ENCODE measurements at places on chromosomes 12 and 14. TPM values are rescaled to one million over a fixed set of nuclear protein-coding genes. Genes with fewer than 3 reads are reported as not detected.

The KRT7 gene
- total RNA-seq, result 2,828 TPM

DNA sequence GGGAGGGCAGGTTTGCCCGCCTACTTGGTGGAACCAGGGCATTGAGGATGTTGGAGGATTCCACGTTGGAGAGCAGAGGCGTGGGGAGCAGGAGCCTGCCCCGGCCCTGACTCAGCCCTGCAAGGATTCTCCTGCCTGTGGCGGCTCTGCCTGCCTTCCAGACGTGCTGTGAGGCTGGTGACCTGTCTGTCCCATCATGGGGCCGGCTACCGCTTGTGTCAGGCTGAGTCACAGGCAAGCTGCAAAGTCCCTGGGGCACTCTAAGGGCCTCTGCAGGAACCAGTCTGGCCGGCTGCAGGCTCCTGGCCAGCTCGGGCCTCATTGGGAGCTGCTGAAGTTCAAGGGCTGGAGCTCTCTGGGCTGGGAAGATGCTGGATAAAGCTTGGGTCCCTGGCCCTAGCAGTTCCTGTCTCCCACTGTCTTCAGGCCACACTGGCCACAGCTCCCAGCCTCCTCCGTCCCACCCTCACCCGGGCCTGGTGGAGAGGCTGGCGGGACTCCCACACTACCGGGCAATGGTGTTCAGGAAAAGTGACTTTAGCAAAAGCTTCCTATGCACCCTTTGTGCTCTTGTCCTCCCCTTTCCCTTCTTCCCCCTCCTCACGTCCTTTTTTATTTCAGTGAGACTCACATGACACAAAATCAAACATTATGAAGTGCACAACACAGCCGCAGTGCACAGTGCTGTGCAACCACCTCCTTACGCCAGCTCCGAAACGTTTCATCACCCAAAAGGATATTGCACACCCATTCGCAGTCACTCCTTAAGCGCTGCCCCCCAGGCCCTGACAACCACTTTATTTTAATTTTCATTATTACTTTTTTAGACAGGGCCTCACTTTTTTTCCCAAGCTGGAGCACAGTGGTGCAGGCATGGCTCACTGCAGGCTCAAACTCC is 22.0 kb upstream of the ULK1 start:
- H3K4me3 ChIP-seq, result no peak overlapping the region
- H3K27me3 ChIP-seq, result no peaks in the 10 kb centered on the region
- peak; percentile 90 for DNase-seq
- peaks cover 29% of the 10 kb centered on the region for H3K4me1 ChIP-seq
- H3K27ac ChIP-seq, result peak overlapping the region; percentile 49

GRCh38 chr14:104359301-104359968 is 220.1 kb upstream of the C14orf180 start:
- no peak overlapping the region for H3K4me3 ChIP-seq
- no peak for DNase-seq
- peaks cover 94% of the 10 kb centered on the region for H3K27me3 ChIP-seq
- H3K36me3 ChIP-seq, result no peaks in the 10 kb centered on the region
- no peak overlapping the region for H3K27ac ChIP-seq
- H3K4me1 ChIP-seq, result no peaks in the 10 kb centered on the region

DNA sequence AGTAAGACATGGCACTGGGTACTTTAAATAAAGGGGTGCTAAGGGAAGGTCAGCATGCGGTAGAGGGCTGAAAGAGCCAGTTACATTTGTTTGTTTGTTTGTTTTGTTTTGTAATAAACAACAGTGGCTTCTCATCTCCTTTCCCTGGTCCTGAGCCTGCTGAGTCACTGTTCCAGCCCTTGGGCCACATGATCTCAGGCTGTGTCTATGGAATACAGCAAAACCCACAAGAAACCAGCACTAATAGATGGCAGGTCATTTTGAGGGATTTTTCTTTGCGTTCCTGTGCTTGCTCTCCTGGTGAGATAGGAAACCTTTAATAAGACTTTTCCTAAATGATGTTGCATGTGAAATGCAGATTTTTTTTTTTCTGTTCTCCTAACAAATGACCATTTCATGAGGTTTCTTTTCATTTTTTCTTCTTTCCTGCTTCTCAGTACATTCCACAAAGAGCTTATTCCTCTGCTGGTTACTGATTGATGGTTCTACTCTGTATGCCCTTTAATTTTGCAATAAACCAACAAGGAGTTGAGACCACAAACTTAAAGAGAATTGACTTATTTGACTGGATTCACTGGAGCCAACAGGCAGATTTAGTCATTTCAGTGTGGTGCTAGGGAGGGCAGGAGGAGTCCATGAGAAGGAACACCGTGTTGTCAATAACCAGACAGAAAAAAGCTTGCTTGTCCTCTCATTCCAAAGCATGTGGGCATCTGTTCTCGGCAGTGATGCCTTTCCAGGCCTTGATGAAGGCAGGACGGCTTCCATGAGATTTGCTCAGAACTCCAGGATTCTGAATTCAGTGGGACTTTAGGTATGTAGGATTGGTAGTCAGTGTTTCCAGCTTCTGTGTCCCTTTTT is 459.2 kb downstream of the RAD51B start:
- no peaks in the 10 kb centered on the region for H3K36me3 ChIP-seq
- peak; percentile 27 for DNase-seq
- H3K4me3 ChIP-seq, result peak overlapping the region; percentile 22
- no peaks in the 10 kb centered on the region for H3K27me3 ChIP-seq
- peak overlapping the region; percentile 88 for H3K27ac ChIP-seq

- H3K27me3 ChIP-seq, result no peaks in the 10 kb centered on the region
- no peaks in the 10 kb centered on the region for H3K36me3 ChIP-seq
- no peak for DNase-seq
Observed at GRCh38 chr12:88062474-88062873, 33.3 kb upstream of the C12orf50 start.

GRCh38 chr12:131002216-131002631 is 48.5 kb downstream of the ADGRD1 start:
- no peak overlapping the region for H3K27ac ChIP-seq
- DNase-seq, result no peak
- no peaks in the 10 kb centered on the region for H3K36me3 ChIP-seq
- H3K27me3 ChIP-seq, result peaks cover 17% of the 10 kb centered on the region
- no peaks in the 10 kb centered on the region for H3K4me1 ChIP-seq
- H3K4me3 ChIP-seq, result no peak overlapping the region

The PTPRO gene
- 0.24 TPM for total RNA-seq

The ABCD2 gene
- total RNA-seq, result not detected

DNA sequence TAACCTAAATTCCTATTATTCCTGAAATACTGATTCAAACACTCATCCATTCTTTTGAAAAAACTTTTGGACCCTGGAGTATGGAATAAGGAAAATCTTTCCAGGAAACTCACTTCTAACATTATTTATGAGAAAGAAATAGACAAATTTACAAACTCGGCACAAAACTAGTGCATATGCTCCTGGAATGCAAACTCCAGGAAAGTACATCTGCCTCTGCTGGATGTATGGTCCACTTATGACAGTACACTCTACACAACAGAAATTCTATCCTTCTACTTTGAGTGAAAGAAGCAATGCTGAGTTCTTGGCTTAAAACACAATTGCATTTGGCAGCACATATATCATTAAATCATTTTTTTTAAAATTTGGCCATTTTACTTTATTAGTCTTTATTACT is 700.5 kb upstream of the STXBP6 start:
- H3K27ac ChIP-seq, result no peak overlapping the region
- no peaks in the 10 kb centered on the region for H3K27me3 ChIP-seq
- no peak for DNase-seq
- H3K4me1 ChIP-seq, result no peaks in the 10 kb centered on the region
- no peak overlapping the region for H3K4me3 ChIP-seq
- H3K36me3 ChIP-seq, result no peaks in the 10 kb centered on the region

DNA sequence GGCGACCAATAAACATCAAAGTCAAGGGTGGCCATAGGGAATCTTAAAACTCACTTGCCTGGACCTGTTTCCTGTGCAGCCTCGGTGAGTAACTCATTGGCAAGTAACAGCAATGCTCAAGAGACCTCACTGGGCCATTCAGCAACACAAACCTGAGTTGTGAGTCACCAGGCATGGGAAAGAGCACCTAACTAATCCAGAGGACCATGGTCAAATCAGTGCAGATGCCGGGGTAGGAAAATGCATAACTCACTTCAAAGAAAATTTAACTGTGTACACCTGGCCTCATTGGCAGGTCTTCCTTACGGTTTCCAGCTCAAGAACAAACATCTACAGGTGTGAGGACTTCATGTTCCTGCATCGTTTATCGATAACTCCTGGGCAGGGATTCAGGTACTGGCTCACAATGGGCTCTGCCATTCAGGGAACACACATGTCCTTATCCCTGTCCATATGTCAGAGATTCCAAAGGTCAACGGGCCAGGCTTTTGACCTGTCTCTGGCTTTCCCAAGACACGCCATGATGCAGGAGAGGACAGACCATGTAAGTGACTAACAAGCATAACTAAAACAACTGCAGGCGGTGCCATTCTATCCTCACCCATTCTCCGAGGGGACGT is 211.8 kb downstream of the ANO2 start:
- H3K4me1 ChIP-seq, result no peaks in the 10 kb centered on the region
- DNase-seq, result no peak
- no peak overlapping the region for H3K4me3 ChIP-seq

DNA sequence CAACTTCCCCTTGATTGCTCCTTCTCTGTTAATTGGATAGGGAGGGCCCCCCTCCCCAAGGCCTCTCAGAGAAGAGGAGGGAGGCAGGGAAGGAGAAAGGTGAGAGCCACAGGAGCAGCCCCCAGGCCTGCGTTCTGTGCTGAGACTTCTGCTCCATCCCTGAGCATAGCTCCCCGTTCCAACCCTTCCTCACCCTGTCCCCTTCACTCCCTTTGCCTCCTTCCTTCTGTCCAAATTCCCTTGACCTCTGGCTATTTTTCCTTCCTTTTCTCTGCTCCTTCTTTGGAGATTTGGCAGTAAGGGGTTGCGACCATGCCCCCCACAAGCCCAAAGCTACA is 788 bp upstream of the ASIC1 start:
- H3K27me3 ChIP-seq, result peaks cover 41% of the 10 kb centered on the region
- no peak for DNase-seq
- peak overlapping the region; percentile 83 for H3K4me3 ChIP-seq
- peaks cover 16% of the 10 kb centered on the region for H3K36me3 ChIP-seq
- no peak overlapping the region for H3K27ac ChIP-seq

DNA sequence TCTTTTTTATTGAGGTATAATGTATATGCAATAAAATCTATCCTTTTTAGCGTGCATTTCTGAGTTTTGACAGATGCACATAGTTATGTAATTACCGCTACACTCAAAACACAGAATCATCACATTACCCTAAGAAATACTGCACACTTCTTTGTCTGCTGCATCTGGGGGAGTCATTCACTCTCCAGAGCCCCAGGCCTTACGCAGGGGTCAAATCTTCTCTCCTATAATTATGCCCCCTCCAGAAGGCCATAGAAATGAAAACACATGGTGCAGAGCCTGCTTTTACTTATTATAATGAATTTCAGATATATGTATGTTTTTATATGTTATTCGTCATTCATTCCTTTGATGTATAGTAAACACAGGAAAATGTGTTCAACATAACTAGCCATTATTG is 296.5 kb upstream of the TMEM132C start:
- H3K27ac ChIP-seq, result no peak overlapping the region
- H3K36me3 ChIP-seq, result no peaks in the 10 kb centered on the region
- no peaks in the 10 kb centered on the region for H3K4me1 ChIP-seq

The DIO2 gene
- total RNA-seq, result 0.38 TPM

The PRB2 gene
- total RNA-seq, result not detected

The C1S gene
- total RNA-seq, result 7.1 TPM

DNA sequence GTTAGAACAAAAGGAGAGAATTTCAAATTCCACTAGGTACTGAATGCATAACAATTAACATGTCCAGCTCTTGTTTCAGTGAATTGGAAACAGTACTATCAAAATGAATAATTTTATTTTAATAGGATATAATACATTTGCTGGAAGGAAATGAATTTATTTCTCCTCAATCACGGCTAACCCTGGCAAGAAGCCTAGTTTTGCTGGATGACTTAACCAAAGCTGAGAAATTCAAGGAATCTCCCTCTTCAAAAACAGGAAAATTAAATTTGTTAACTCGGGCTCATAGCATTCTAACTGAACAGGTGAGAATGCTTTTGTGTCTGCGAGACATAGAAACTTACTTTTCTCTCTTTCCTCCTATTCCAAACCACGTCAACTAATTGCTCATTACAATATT is 163.5 kb upstream of the NEDD1 start:
- no peak overlapping the region for H3K4me3 ChIP-seq
- no peaks in the 10 kb centered on the region for H3K36me3 ChIP-seq
- H3K4me1 ChIP-seq, result no peaks in the 10 kb centered on the region
- no peak overlapping the region for H3K27ac ChIP-seq

GRCh38 chr12:15171012-15171655 is 50.1 kb downstream of the RERG start:
- H3K4me3 ChIP-seq, result peak overlapping the region; percentile 12
- H3K36me3 ChIP-seq, result peaks cover 11% of the 10 kb centered on the region
- H3K27me3 ChIP-seq, result no peaks in the 10 kb centered on the region
- H3K27ac ChIP-seq, result peak overlapping the region; percentile 61
- peaks cover 64% of the 10 kb centered on the region for H3K4me1 ChIP-seq

The FGD6 gene
- 64.5 TPM for total RNA-seq

DNA sequence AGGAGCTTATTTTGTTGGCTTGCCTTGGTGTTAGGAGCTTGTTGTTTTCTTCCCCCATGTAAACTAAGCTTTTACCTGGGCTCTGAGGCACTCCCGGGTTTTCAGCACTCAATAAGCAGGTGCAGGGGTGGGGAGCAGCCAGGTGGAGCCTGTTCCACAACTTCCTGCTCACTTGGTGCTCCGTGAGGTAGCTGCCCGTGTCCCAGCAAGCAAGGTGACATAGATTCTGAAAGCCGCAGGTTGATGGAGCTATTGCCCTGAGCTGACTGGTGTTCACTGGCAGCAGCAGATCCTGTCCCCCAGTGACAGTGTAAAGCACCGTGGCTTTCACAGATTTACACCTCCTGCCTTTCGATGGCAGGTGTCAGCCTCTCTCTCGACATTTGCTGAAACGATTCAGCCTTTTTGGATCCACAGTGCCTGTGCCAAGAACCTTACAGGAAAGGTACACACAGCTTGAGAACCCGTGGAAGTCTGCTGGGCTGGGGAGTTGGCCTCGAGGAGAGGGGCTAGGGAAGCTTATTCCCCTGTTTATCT is 295.7 kb upstream of the FKBP4 start:
- H3K36me3 ChIP-seq, result no peaks in the 10 kb centered on the region
- DNase-seq, result no peak
- H3K4me3 ChIP-seq, result no peak overlapping the region
- peaks cover 5% of the 10 kb centered on the region for H3K27me3 ChIP-seq

- H3K27me3 ChIP-seq, result no peaks in the 10 kb centered on the region
- H3K4me3 ChIP-seq, result no peak overlapping the region
- peaks cover 26% of the 10 kb centered on the region for H3K36me3 ChIP-seq
Observed at GRCh38 chr14:64112867-64113678, 181.1 kb downstream of the ESR2 start.

DNA sequence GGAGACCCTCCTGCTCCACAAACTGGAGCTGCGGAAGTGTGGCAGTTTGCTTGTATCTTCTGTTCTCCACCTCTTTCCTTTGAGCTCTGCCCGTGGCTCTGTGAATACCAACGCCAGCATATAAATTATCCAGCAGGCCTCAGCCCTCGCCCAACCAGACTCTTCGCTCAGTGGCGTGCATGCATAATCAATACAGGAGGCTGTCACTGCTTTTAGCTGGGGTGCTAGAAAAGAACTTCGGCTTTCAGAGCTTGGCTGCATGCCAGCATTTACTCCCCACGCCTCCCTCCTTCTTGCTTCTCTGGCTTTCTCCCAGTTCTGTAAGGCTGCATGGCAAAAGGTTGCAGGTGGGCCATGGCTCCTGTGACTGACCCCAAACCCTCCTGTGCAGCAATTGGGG is 26.9 kb downstream of the NRXN3 start:
- H3K4me1 ChIP-seq, result no peaks in the 10 kb centered on the region
- no peak overlapping the region for H3K4me3 ChIP-seq
- no peak overlapping the region for H3K27ac ChIP-seq
- no peak for DNase-seq
- no peaks in the 10 kb centered on the region for H3K36me3 ChIP-seq

The SALL2 gene
- 3.5 TPM for total RNA-seq
